ENCODE measurements at places on chromosomes 4 and X.

- no peak for DNase-seq
Observed at GRCh38 chr4:167826281-167826680, 266.1 kb upstream of the ANXA10 start.

DNA sequence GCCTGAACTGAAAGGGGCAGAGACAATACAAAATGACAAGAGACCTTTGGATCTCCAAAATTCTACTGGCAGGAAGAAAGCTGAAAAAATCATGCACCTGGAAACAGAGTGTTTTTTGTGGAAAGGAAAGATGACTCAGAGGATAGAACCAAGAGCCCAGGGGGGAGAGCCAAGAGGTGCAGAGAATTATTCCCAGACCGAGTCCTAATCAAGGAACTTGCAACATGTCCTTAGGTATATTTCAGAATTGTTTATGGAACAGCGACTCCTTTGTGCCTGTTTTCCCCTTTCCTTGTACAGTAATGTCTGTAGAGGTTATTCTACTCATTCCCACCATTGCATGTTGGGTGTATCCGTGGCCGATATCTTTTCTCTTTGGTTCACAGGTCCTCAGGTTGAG lies 71.7 kb downstream of the YIPF6 start:
- no peak for DNase-seq

DNA sequence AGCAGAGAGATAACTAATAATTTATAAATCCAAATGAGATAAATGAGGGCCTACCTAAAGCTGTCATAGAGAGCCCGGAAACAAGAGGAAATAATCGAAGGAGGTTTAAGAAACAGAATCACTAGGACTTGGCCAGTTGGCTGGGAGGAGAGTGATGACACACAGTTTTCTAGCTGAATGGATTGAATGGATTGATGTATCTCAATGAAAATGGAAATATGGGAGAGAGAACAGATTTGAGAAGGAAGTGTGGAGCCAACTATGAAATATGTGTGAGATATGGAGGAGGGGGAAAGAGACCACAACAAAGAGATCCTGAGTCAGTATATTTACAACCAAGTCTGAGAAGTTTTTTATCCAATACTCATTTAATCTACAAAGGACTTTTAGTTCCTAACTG lies 35.7 kb upstream of the CXXC4 start:
- DNase-seq, result no peak

DNA sequence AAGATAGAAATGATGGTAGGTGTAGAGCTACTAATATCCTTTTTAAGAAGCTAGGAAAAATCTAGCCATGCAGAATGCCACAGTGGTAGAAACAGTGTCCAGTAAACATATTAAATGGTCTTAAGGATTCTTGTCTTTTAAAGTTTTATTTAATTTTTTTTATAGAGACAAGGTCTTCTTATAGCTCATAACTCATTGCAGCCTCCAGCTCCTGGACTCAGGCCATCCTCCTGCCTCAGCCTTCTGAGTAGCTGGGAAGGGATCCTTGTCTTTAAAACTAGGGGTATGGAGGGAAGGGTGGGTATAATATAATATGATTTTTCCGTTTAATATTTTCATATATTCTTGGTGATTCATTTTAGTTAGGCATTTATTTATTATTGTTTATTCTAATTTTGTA lies 3.8 kb downstream of the TMEM165 start:
- no peak for DNase-seq

GRCh38 chrX:20189171-20189570 lies 47.5 kb upstream of the EIF1AX start:
- DNase-seq, result no peak

- no peak for DNase-seq
Observed at GRCh38 chr4:110155654-110156053, 42.8 kb downstream of the ELOVL6 start.

GRCh38 chrX:110287605-110288004 lies 30.3 kb downstream of the AMMECR1 start:
- DNase-seq, result no peak

DNA sequence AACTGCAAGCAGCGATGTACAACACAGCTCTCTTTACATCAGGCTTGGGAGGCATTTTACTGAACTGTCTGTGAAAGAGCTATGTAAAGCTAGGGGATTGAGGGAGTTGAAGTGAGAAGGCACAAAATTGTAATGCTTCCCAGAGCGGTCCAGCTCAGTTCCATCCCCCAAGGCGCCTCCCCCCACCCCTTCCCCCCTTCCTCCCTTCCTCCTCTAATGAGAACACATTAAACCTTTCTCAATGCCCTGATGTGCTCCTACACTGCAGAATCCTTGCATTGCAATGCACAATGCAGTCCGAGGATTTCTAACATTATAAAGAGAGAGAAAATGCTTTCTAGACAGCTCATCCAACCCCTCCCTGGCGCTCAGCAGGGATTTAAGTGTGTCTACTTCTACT lies 73.9 kb downstream of the CXXC4 start:
- DNase-seq, result no peak

- no peak for DNase-seq
Observed at GRCh38 chrX:101368800-101369199, 17.2 kb downstream of the BTK start.

DNA sequence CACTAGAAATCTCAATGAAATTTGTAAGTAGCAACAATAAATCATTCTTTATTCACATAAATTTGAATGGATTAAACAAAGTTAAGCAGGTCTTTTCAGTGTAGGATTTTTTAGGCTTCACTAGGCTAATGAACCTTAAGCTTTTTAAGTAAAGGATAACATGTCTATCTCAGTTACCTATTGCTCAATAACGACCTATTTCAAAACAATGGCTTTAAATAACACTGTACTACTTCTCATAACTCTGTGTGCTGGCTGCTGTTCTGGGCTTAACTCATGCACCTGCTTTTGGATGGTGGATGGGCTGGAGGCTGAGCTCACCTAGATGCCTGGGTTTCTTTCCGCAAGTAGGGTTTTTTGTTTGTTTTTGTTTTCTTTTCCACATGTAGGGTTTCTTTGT lies 495.0 kb upstream of the SLIT2 start:
- DNase-seq, result no peak

DNA sequence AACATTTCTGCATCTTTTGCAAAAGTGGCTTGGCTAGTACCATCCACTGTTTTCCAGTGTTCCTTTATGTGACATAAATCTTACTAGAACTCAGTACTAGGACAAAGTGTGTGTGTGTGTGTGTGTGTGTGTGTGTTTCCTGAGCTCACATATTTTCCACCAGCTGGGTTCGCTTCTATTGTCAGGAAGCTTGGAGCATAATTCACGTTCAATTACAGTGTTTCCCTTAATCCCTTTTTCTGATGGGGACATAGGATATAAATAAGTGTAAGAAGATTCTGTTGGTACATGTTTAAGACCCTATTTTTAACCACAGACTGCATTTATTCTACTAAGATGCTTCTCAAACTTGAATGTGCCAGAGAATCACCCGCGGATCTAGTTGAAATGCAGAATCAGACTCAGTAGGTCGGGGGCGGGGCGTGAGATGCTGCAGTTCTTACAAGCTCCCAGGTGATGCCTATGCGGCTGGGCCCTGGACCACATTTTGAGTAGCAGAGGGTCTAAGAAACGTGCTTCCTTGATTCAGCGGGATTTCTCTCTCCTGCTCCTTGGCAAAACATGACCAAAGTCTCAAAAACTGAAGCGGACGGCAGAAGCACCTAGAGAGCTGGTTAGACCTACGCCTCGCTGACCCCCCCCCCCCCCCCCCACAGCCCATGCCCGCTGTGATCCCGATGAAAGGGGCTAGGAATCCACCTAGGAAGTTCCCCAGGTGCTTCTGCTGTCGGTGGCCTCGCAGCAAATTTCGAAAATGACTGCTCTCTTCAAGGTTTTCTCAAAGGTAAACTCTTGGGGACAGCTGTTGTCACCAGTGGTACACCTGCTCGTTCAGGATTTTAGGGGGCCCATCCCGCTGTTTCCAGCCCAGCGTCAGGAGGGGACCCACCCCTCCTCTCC lies 797 bp downstream of the CD99L2 start:
- no peak for DNase-seq

Data from H54 (cell line).